ENCODE measurements at places on chromosomes 3 and 15.

GRCh38 chr3:145032791-145033190, 1061.2 kb downstream of the DIPK2A start:
- DNase-seq, result no peak

DNA sequence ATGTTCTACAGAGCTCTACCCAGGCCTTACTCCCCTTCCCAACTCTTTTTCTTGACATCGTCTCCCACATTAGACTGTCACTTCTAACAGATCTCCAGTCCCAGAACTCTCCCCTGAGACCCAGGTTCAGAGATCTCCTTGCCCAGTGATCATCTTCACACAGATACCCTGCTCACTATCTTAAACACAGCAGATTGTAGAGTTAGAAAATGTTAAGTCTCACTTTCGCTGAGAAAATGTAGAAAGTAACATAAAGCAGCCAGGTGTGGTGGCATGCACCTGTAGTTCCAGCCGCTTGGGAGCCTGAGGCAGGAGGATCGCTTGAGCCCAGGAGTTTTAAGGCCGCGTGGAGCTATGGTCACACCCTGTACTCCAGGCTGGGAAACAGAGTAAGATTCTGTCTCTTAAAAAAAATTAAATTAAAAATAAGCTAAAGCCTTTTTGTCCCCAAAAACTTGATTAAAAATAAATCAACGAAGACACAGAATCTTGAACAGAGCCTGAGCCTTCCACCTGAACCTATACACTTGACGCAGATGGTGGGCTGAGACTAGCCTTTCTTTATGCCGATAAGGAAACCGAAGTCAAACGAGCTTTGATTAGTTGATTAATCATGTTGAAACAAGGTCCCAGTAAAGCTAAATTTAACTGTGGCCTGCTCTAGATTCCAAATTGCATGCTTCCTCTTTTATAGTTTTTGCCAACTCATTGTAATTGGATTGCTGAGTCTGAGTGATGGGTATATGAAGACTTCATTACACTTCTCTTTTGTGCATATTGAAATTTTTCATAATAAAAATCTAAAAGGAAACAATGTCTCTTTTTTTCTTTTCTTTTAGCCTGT, 31.3 kb upstream of the BLM start:
- no peak for DNase-seq

- DNase-seq, result peak; percentile 5
These were observed 352.5 kb downstream of the DIPK2A start for GRCh38 chr3:144324076-144324475.

DNA sequence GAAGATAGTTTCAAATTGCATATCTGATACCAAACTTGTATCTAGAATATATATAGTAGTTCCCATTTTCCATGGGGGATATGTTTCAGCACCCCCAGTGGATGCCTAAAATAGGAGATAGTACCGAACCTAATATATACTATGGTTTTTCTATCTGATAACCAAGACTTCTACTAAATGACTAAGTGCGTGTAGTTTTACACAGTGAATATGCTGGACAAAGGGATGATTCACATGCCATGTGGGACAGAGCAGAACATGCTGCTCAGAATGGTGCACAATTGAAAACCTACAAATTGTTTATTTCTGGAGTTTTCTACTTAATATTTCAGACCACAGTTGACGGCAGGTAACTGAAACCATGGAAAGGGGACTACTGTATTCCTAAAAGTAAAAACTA, 73.4 kb upstream of the TP63 start:
- DNase-seq, result no peak

- no peak for DNase-seq
These were observed 44.6 kb downstream of the TRIM71 start for GRCh38 chr3:32862247-32862935.

- DNase-seq, result no peak
These were observed 280.9 kb downstream of the FOXP1 start for GRCh38 chr3:71302604-71303003.

GRCh38 chr3:23159929-23160328, 43.2 kb upstream of the UBE2E2 start:
- no peak for DNase-seq

DNA sequence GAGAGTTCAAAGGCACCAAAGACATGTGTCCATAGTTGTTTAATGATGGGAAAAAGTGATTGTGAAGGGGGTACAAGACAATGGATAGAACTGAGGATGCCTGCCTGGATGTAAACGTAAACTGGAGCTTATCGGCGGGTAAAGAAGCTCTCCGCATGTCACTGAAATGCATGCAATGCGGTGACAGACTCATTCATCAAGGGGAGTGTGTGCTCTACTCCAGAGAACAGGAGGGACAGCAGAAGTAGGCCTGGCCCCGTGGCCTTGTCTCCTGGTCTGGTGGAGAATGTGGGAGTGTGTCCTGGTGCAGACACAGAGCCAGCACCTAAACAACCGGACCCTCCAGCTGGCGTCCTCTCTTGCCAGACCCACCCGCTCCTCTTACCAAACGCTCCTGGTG, 50.6 kb downstream of the TRPM1 start:
- no peak for DNase-seq

DNA sequence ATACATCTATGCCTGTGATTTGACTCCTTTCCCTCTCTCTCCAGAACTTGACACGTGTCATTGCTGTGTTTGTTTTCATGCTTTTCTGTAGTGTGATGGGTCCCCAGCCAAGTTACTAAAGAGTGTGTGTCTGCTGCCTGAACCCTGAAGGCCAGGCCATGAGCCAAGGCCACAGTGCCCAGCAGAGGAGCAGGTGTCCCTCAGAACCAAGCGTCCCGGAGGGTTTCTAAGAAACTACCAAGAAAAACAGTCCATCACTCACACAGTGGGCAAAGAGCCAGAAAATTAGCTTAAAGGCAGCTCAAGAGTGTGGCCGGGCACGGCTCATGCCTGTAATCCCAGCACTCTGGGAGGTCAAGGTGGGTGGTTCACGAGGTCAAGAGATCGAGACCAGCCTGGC, 35.2 kb downstream of the FBXO45 start:
- no peak for DNase-seq

GRCh38 chr15:98952381-98952803, 55.2 kb downstream of the PGPEP1L start:
- no peak for DNase-seq

DNA sequence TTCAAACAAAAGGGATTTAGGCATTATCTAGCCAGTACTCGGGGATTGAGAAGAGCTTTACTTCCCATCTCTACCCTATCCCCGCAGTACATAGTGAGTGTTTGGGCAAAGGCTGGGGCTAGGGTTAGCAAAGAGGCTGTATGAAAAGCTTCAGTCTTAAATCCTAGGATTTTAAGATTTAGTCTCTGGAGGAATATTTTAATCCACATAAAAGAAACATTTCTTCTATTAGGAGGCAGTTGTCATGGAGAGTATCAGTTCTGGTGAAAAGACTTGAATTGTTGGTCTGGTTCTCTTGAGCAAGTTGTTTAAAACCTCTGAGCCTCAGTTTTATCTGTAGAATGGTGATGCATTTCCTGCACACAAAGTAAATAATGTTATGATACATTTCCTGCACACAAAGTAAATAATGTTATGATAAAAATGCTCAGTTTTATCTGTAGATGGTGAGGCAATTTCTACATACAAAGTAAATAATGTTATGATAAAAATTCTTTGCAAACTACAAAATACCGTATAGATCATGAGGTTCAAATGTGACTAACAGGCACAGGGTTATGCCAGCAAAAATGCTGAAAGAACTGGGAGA, 53.9 kb upstream of the ZBED2 start:
- DNase-seq, result no peak

DNA sequence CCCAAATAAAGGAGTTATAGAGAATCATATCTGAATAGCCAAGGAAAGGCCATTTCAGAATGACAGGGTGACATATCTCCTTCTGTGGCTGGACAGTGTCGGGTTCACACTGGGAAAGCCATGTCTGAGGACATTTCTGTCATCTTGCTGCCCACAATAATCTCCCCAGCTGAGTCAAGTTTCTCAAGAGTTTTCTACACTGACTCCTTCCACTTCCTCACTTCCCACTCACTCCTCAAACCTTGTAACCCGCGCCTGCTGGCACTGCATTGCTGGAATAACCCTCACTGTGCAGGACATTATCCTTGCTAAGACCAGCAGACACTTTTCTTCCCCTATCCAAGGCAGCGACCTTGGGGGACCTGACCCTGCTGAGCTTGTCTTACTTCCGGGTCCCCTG, 5.3 kb upstream of the INSYN1 start:
- no peak for DNase-seq

DNA sequence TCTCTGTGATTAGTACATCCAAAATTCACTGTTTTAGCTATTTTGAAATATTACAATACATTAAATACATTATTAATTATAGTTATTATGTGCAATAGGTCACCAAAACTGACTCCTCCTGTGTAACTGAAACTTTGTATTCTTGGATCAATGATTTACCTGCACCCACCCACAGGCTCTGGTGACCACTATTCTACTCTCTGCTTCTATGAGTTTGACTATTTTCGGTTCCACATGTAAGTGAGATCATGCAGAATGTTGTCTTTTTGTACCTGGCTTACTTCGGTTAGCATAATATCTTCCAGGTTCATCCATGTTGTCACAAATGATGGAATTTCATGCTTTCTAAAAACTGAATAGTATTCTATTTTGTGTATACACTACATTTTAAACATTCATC, 43.8 kb downstream of the SLC2A2 start:
- no peak for DNase-seq

- no peak for DNase-seq
These were observed 687.9 kb upstream of the GRM7 start for GRCh38 chr3:6172871-6173642.

GRCh38 chr15:83206526-83207008, 1.1 kb downstream of the HDGFL3 start:
- no peak for DNase-seq

DNA sequence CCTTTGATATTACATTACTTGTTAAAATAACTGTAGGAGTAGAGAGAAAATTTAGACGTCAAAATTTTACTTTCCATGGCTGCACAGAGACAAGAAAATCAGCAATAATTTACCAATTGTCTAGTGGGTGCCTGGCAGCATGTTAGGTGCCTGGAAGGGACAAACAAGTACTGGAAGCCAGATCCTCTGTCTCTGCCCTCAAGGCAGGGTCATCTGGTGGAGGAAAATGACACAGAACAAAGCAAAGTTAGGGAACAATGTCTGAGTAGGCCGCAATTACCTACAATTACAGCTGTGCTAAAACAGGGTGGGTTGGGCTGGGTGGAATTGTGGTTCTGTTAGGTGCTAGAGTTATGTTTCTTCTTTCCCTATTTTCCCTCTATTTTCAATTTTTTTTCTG, 7.4 kb downstream of the CCDC174 start:
- no peak for DNase-seq

DNA sequence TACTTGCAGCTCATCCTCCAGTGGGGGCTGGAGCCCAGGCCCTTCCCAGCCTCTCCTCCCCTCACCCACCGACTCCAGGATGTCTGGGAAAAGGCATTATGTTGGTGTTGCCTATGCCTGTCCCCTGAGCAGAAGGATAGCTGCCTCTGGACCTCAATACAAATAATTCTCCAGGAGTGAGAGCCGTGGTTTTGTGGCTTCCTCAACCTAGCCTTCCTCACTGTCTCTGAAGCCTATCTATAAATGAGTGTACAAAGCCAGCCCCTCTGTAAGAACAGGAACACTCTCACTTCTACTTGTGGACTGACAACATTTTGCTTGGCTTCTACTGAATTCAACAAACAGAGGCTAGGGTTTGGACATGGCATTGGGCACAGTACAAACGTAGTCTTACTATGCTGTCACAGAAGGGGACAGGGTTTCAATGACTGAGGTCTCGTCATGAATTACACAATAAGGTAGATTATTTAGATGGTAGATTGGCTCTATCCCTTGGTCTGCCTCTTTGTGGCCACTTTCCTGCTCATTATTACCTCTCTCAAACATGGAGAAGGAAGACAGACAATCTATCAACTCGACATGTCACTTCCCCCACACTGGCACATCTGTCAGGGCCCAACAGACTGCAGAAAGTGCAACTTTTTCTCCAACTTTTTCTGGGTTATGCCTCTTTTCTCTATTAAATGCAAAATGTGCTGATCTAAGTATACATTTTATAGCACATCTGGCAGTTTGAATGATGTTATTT, 82.8 kb upstream of the MEX3B start:
- no peak for DNase-seq

DNA sequence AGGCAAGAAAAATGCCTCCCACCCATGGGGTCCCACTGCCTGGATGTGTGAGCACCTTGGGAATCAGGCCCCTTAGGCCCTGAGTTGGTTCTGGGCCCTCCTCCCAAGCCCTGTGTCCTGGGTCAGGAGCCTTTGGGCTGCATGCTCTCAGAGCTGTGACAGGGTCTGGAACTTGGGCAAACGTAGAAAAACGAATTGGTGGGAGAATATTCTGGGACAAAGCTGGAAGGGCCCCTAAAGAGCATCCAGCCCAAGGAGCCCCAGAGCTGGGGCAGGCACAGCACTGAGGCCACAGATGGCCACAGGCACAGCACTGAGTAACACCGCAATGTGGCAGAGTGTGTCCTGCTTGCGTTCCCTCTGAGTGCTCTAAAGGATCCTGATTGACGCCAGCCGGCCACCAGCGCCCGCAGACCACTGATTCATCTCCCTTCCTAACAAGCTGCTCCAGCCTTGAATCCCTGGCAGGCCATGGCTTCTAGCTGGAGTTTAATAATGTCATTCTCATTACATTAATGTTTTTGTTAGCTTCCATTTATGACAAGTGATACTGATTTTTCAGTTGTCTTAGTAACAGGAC, 18.6 kb upstream of the SEC13 start:
- DNase-seq, result no peak
